ENCODE measurements at places on chromosomes 3 and 15.

DNA sequence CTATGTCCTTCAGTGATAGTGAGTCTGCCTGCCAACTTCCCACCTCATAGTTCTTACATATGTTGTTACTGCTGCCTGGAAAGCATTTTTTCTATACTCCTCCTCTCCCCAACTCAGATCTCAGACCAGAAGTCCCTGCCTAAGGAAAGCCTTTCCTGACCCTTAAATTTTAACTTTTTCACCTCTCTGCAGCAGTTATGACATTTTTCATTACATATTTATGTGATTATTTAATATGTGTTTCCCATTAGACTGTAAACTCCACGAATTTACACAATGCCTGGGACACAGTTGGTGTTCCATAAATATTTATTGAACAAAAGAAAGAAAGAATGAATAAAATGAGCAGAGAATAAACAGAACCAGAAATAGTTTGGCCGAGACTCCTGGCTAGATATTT lies 125.5 kb downstream of the MITF start:
- DNase-seq, result no peak

GRCh38 chr3:67073812-67074211 lies 75.7 kb downstream of the KBTBD8 start:
- no peak for DNase-seq

DNA sequence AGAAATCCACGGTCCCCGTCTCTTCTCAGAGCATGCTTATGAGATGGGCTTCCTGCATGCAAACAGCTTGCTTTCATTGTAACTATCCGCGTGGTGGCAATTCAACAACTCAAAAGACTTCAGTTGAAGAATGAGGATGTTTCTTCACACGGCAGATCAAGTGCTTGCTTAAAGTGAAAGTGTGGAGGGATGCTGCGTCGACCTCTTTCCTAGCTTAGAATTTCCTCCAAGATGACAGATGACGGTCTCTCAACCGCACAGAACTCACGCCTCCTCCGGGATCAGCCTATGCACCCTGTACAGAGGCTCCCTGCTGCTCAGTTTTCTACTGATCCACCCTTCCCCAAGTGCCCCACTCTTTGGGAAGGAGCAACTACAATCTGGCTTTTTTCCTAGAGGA lies 47.8 kb downstream of the PCSK6 start:
- no peak for DNase-seq

DNA sequence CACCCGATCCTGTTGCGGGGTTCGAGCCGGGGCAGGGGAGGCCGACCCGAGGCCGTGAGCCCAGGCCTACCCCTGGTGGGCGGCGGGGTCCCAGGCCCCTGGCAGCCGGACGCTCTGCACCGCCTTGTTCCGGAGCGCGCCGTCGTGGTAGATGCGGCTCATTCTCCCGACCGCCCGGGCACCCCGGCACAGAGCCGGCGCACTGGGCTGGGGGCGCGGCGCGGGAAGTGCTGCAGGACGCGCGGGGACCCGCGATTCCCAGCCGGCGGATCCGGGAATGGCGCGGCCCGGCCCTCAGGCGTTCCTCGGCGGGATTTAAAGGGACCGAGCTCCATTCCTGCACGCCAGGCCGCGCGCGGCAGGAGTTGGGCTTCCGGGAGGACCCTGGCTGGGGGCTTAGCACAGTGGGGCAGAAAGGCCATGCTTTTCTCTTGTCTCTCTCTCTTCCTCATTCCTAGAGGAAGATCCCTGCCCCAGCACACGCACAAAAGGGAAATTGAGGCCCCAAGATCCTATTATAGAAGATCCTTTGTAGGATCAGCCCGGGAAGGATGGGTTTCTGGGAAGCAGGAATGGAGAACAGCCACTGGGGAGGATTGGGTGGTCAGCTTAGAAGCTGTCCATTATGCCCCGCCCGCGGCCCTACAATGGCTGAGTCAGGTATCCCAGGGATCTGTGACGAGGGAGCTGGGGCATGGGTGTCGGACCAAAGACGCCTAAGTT lies at the start of gene ARPIN:
Gene ARPIN (minus strand): TSS at position 279 of the 723 bp plus-strand sequence. CDS start 117 bp downstream, at position 162.
- DNase-seq, result peak; percentile 57

DNA sequence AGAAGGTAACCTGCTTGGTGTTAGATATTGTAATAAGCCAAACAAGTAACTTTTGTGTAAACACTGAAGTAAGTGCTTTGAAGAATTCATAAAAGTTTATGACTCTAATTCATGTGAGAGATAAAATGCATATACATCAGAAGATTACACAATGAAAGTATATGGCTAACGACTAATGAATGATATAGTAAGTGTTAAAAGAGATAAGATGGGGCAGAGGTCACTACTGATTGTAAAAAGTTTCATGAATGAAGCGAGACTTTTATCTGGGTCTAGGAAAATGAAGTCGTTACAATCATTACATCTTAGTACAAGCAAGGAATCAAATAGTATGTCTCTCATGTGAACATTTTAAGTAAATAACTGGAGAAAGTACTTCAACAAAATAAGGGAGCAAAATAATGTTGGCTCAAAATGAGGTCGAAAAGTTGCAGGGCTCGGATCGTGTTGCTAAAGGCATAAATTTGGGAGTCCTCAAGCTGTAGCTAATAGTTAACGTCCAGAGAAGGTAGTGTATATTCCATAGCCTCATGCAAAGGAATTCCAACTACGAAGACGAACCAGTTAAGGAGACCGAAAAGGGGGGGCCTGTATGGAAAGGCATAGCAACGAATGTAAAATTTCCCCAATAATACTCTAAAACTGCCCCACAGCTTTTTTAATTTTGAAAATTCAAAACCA lies 984 bp upstream of the DUT start:
- DNase-seq, result no peak
